ENCODE measurements at places on chromosomes 5 and 9. TPM values are rescaled to one million over a fixed set of nuclear protein-coding genes. Genes with fewer than 3 reads are reported as not detected.

Gene STXBP1
- 76.4 TPM for total RNA-seq

- H3K4me3 ChIP-seq = no peak overlapping the region
- no peaks in the 10 kb centered on the region for H3K27me3 ChIP-seq
- DNase-seq = no peak
- no peaks in the 10 kb centered on the region for H3K4me1 ChIP-seq
Observed at GRCh38 chr9:75175395-75175794, 87.1 kb downstream of the OSTF1 start.

Gene DIAPH1
- total RNA-seq = 97.0 TPM

GRCh38 chr9:27337236-27337635, 40.3 kb upstream of the EQTN start:
- H3K27me3 ChIP-seq = no peaks in the 10 kb centered on the region
- no peak overlapping the region for H3K27ac ChIP-seq
- peaks cover 24% of the 10 kb centered on the region for H3K4me1 ChIP-seq
- H3K36me3 ChIP-seq = no peaks in the 10 kb centered on the region
- H3K4me3 ChIP-seq = no peak overlapping the region

DNA sequence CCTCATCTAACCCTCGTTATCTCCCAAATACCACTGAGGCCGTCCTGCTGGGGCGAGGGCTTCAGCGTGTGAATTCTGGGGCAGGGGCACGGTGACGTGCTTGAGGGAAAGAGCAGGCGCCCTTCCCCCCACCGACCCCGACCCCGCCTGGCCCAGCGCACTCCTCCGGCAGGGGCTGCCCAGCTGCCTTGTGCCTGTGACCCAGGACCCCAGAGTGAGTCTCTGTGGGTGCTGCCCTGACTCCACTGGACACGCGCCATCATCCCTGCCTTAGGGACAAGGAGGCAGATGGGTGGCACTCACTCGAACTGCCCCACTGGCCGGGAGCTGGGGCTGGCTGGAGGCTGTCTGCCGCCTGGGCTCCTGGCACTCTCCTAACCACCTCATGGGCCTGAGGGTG, 136.2 kb upstream of the LPCAT1 start:
- no peaks in the 10 kb centered on the region for H3K4me1 ChIP-seq
- no peaks in the 10 kb centered on the region for H3K36me3 ChIP-seq
- DNase-seq = no peak

Gene IFNK
- not detected for total RNA-seq

- H3K27me3 ChIP-seq = no peaks in the 10 kb centered on the region
- DNase-seq = no peak
- H3K27ac ChIP-seq = no peak overlapping the region
- no peak overlapping the region for H3K4me3 ChIP-seq
- H3K4me1 ChIP-seq = no peaks in the 10 kb centered on the region
Observed at GRCh38 chr9:33662871-33663270, 132.5 kb upstream of the PRSS3 start.

Gene DOCK2
- 9.4 TPM for total RNA-seq

Gene ADAMTS13
- 3.1 TPM for total RNA-seq
